Activated T-cell treated with anti-CD3 and anti-CD28 coated beads, Interleukin-2, amount 50 U/mL, for 72 hours (primary cell): ENCODE measurements at places on chromosomes 4 and X. TPM values are rescaled to one million over a fixed set of nuclear protein-coding genes. Genes with fewer than 3 reads are reported as not detected.
A peak's percentile ranks its signal among the peaks of the same experiment; 100 is the strongest.

GRCh38 chr4:67581208-67581857 lies 22.8 kb downstream of the STAP1 start:
- peak; percentile 36 for DNase-seq

DNA sequence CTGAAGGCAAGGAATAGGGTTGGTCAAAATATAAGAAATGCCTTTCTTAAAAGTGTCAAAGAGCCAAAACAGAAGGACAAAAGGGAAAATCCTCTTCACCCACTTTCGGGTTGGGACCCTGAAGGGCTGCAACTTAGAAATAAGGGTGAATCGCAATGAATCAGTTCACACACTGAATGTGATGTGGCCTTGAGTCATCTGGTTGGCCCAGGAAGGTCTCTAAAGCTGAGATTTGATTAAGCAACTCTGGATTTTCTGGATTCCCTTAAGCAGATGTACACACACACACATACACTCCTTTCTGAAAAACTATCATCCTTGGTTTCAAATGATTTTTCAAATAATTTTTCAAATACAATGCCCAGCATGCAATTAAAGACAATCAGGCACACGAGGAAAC lies 13.1 kb downstream of the TAB3 start:
- DNase-seq, result peak; percentile 9

DNA sequence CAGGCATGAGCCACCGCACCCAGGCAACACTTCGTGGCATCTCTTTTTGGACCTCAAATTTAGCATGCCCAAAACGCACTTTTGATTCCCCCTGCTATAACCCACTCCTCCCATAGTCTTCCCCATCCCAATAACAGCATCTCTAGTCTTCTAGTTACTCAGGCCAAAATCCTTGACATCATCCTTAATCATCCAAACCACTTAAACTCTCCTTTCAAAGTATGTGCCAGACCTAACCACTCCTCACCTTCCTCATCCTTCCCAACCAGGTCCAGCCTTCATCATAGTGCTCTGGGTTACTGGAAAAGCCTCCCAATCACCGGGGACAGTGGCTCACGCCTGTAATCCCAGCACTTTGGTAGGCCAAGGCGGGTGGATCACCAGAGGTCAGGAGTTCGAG lies 41.9 kb downstream of the AFAP1 start:
- no peak for DNase-seq

- no peak for DNase-seq
Measured at GRCh38 chr4:125838202-125838601, 523.4 kb downstream of the FAT4 start.

DNA sequence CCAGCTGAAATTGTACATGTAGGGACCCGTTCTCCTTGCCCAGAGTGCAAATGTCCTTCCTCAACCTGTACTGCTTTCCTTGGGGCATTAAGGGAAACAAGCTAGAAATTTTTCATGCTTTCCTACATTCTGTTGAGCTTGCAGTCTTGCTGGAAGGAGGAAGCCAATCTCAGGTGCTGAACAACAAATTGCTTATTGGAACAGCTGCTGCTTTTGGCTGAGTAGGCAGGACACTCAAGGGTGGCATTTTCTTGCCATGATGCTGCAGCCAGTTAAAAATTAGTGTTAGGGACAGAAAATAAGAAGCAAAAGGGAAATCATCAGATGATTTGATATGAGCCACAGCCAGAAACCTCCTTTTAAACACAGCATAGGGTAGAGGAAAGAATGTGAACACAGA lies 223.7 kb downstream of the QDPR start:
- DNase-seq, result no peak

DNA sequence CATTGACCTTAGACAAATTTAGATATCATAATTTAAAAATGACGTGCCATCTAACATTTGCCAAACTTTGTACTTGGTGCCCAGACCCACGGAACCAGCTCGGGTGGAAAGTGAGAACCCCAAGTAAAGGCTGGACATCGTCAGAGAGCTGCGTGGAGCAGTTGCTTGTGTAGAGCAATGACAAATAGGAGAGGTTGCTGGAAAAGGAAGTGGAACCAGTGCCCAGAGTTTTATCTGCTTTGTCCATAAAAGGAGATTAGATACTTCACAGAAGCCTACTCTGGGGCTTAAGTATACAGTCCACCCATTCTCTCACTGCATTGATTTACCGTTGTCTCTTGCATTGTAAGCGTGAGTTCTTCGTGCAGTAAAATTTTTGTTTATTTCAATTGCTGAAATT lies 5.4 kb upstream of the TBC1D1 start:
- no peak for DNase-seq

DNA sequence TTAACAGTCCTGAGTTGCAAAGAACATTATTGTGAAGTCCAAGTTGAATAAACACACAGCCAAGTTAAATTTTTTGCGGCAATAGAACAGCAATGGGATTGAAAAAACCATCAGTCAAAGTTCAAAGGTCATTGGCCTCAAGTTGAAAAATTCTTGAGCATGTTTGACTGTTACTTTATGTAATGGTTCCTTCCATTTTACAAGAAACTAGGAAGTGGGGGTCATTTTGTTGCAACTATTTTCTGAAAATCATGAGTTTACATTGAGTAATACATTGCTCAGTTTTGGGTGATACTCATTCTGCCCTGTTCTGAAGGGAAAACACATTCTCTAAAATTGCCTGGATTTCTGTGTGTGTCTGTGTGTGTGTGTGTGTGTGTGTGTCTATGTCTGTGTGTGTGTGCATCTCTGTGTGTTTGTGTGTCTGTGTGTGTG lies 5.2 kb upstream of the IRF2 start:
- DNase-seq, result no peak

GRCh38 chr4:24849756-24850155 lies 54.4 kb downstream of the SOD3 start:
- no peak for DNase-seq

GRCh38 chr4:158211222-158211621 lies 936 bp downstream of the TMEM144 start:
- no peak for DNase-seq

GRCh38 chrX:74451450-74452198 lies 30.3 kb downstream of the SLC16A2 start:
- DNase-seq, result no peak

DNA sequence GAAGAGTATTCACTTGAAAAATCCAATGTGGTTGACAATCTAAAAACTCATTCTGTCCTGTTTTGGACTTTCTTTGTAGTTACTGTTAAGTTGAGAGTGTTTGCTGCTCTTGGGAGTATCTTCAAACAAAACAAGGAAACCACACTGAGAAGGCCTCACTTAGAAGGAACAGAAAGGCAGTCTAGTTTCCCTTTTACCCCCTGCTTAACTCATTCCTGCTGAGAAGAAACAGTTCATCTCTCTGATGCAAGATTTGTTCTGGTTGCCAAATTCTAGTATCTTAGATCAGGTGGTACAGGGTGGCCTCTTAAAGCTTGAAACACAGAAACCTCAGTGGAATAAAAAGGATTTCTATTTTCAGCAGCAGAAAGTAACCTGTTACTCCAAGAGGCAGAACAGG lies 41.4 kb downstream of the GUCY2F start:
- no peak for DNase-seq

GRCh38 chr4:95754667-95755066 lies 85.2 kb upstream of the PDHA2 start:
- no peak for DNase-seq

DNA sequence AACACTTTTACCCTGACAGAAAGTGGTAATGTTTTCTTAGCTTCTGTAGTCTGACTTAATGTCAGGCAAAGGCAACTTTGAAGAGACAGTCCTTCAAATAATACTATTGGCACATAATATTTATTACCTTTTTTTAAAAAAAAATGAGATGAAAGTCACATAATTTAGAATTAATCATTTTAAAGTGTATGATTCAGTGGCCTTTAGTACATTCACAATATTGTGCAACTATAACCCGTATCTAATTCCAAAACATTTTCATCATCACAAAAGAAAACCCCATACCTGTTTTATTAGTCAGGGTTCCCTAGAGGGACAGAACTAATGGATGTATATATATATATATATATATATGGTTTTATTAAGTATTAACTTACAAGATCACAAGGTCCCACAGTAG lies 94.8 kb upstream of the TEX13A start:
- DNase-seq, result no peak

DNA sequence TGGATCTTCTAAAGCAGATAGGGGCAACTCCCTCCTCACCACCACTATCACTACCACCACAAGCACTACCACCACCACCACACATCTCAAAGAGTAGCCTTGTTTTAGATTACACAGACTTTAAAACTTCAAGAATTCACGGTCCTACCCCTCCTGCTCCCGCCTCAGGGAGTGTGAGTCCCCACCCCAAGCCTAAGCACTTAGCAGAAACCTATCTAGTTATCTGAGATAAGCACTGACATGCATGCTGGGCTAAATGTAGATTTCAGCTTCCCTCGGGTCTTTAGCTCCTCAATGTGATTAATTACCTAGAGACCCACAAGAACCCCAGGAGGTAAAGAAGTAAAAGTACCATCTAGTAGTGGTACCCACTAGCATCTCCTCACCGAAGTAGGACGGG lies 775 bp downstream of the AMOT start:
- no peak for DNase-seq

GRCh38 chr4:46254788-46255187 lies 130.9 kb upstream of the GABRG1 start:
- DNase-seq, result no peak

GRCh38 chr4:185383451-185383850 lies 12.3 kb downstream of the LRP2BP start:
- DNase-seq, result no peak

HELQ gene
- 18.2 TPM for total RNA-seq

ENAM gene
- total RNA-seq, result not detected

MAOB gene
- total RNA-seq, result 0.10 TPM

MAGEA3 gene
- total RNA-seq, result not detected

ZNF630 gene
- total RNA-seq, result 2.3 TPM

PHKA1 gene
- 5.9 TPM for total RNA-seq

UGT2A3 gene
- not detected for total RNA-seq

SGMS2 gene
- 0.22 TPM for total RNA-seq

LDB2 gene
- total RNA-seq, result not detected
